ENCODE measurements at places on chromosomes 5 and 9.

- DNase-seq = no peak
Observed at GRCh38 chr5:9626955-9627354, 3.2 kb downstream of the TAS2R1 start.

DNA sequence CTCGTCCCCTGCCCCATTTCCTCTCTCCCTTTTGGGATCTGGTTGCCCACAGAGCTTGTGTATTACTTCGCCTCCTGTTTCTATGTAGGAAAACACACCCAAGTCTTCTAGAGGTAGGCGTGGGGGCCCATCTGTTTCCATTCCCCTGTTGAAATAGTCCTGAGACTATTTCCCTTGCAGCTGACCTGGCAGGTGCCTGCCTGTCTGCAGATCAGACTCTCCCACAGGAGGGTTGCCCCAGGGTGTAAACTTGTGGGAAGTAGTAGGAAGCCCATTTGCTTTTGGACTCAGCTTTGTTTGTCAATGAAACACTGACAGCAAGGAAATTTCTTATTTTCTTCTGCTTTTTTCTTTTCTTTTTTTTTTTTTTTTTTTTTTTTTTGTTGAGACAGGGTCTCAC is 16.3 kb upstream of the GARNL3 start:
- no peak for DNase-seq

GRCh38 chr9:121634329-121635261 is 16.8 kb upstream of the DAB2IP start:
- DNase-seq = no peak

DNA sequence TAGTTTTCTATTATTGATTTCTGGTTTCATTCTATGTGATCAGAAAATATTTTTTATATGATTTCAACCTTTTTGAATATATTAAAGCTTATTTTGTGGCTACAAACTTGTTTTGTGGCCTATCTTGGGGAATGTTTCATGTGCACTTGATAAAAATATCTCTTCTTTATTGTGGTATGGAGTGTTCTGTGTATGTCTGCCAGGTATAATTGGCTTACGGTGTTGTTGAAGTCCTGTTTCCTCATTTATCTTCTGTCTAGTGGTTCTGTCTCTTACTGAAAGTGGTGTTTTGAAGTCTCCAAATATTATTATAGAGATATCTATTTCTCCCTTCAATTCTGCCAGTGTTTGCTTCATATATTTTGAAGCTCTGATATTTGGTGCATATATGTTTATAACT is 9.6 kb downstream of the CARD19 start:
- no peak for DNase-seq

Measured in fibroblast of skin of right biceps (primary cell).